ENCODE measurements at places on chromosomes 7 and 10.

GRCh38 chr7:36379831-36380504 lies 9.7 kb upstream of the ANLN start:
- no peak for DNase-seq

GRCh38 chr7:142548978-142549377 lies 200.3 kb upstream of the PRSS1 start:
- no peak for DNase-seq

- no peak for DNase-seq
Measured at GRCh38 chr10:72008096-72008981, 44.1 kb downstream of the CHST3 start.

DNA sequence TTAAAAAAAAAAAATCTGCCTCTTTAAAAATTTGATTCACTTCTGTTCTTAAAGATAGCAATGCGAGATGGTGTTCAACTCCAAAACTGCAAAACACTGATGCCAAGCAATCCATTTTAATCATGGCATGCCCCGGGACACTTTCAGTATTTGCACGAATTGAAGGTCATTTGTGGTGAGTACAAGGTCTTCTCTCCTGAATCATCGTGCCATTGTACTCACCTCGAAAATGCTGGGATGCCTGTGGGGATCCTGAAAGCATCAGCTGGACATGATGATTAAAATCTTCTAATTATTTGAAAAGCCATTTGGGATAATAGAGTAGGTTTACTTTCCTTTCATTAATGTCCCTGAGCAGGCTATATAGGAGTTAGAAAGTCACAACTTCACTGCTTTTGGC lies 125.1 kb upstream of the NRP1 start:
- DNase-seq: no peak

DNA sequence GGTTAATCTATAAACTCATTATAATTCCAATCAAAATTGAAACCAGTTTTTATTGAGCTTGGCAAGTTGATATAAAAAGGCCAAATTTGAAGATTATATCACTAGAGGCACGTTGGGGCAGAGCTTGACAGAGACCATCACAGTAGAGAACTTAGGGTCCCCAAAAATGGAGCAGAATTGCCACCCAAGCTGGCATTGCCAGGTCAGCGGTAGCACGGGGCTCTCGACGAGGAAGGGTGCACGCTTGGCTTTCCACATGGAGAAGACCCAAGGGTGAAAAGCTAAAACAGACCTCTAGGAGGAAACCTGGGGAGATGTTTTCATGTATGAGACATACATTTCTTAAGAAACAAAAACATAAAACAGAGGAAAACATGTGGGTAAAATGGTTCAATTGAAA lies 4.3 kb upstream of the JAKMIP3 start:
- DNase-seq: no peak

DNA sequence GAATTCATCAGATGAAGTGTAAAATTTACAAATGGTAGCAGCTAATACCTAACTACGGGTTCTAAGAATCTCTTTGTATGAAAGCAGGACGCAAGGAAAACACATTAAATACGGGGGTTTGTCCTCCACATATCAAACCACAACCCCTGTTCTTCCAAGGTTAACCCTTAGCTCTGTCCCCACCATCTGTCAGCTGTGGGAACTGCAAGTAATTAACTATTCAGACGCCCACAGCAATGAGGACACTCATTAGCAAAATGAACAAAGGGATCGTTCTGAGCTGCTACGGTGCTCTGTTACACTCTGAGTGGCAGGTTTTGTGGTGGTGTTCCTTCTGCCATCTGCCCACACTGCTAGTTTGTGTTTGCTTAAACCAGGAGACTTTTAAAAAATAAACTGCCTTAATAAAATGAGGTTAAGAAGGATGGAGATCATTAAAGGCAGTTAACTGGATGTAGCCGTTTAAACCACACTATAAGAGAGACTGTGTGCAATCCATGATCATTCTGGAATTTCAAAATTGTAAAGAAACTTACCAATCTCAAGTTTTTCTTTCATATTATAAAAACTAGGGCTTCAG lies 51.4 kb downstream of the C10orf67 start:
- DNase-seq: peak; percentile 50

DNA sequence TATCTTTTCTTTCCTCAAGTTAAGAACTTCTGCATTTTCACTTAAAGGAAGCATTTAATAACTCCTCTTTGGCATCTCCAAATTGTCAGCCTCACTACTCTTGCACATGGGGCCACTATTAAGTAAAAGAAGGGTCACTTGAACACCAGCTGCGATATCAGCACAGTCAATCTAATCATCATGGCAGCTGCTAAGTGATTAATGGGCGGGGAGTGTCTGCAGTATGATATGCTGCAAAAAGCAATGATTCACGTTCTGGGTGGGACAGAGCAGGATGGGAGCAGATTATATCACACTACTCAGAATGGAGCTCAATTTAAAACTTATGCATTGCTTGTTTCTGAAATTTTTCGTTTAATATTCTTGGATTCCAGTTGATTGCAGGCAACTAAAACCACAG lies 447.4 kb upstream of the PFKP start:
- DNase-seq: no peak
